Caudate nucleus (tissue), 63 donors: ENCODE measurements at places on chromosomes 6 and 20.

DNA sequence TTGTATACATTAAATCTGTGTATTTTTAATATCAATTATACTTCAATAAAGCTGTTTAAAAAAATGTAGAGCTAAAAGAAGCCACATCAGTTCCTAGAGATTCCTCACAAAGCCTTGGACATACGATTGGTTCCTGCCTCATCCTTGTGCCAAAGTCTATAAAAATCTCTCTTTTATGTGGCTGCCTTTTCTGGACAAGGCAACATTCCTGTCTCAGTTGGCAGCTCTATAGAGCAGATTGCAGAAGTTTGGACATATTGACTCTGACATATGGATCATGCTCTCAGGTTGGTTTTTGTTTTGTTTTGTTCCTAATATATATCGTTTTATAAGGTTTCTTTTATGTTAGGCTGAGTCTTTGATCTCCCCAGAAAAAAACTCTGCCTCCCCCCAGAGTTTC, 148.9 kb downstream of the MAFB start:
- no peak for DNase-seq

DNA sequence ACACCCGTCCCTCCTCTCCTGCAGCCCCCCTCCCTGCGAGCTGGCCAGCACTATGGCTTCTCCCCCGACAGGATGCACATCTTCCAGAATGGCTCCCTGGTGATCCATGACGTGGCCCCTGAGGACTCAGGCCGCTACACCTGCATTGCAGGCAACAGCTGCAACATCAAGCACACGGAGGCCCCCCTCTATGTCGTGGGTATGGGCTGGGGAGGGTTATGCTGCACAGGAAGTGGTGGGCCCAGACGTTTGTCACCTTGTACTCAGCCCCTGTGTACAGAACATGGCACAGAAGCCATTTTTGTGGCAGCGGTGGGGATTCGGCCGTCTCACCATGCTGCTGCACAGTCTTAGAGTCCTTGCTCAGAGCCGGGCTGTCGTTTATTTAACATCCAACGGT, 29.0 kb upstream of the SRF start:
- DNase-seq: no peak

- DNase-seq: no peak
Observed at GRCh38 chr6:135148889-135149288, 32.2 kb upstream of the MYB start.

- DNase-seq: no peak
Observed at GRCh38 chr6:39280247-39280731, 33.9 kb downstream of the KCNK17 start.

DNA sequence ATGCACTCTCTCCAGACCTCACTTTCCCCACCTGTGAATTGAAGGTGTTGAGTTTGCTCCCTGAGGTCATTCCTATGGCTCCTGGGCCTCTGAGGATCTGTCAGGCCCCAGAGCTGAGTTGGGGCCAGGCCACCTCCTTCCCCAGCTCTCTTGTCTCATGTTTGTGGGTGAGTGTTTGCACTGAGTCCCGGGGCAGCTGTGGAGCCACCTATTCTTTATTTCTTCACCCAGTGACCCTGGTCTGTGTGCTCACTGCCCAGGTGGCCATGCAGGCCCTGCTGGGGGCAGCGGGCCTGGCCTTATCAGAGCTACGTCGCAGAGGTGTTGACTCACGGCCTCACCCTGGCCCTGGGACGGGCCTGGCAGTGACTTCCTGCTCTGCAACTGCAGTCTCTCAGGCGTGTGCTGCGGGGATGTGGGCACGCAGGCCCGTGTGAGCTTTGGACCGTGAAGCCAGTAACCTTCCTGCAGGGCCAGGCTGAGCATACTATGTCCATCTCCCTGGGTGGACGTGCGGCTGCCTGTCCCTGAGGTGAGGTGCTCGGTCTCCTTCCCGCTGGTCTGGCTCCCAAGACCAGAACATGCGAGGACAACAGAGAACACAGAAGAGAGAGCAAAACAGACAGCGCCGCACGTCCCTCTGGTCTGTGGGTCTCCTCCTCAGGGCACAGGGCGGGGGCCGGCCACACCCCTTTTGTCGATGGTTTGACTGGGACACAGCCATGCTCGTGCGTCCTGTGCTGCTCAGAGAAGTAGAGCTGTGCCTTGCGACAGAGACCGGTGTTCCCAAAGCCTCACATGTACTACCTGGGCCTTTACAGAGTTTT, 12.1 kb downstream of the TMEM181 start:
- DNase-seq: no peak

- DNase-seq: no peak
Observed at GRCh38 chr6:45052325-45052724, 275.8 kb upstream of the RUNX2 start.

GRCh38 chr6:44858998-44859397, 469.1 kb upstream of the RUNX2 start:
- no peak for DNase-seq

GRCh38 chr20:20212675-20213096, 155.2 kb upstream of the INSM1 start:
- no peak for DNase-seq

- DNase-seq: no peak
Observed at GRCh38 chr6:160933256-160933655, 58.3 kb upstream of the MAP3K4 start.

DNA sequence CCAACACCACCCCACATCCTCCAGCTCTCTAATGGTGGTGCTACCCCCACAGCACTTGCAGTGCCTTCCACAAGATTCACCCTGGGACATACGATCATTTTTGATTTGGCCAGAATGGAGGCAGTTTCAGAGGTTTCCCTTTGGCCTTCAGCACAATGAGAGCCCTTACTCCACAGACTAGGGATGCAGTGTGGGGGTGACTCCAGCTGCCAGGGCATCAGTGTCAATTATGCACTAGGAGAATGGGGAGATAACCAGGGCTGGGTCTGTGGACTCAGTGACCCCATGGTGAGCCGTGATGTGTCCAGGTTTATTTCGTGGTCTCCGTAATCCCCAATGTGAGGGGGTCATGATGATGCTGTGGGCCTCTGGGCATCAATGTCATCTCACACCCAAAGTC, 31.5 kb upstream of the MICB start:
- no peak for DNase-seq

GRCh38 chr6:135540207-135540840, 42.8 kb upstream of the AHI1 start:
- no peak for DNase-seq

DNA sequence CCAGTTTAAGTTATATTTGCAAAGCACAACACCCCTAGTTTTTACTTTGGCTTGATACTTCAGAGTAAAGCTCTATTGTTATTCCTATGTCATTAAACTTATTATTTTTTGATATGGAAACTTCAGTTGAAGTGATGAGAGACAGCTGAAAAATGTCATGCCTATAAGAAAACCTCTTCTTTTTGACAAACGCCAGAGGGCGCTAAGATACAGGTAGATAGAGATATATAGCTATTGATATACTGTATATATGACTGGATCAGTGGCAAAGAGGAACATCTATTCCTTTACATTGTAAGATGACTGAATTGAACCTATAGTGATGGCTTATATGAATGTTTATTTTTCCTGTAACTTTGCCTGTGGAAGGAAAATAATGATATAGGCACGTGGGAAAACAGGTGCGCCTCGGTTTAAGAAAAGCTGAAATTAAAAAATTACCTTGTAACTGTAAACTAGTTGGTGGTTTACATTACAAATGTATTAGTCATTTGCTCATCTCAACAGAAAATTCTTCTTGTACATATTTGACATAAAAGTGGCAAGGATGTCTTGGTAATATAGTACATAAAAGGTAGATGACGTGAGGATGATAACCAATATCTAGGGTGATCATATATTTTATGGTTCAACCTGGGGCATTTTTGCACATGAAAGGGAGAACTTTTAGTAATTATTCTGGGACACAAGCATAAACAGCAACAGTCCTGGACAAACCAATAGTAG, 74.1 kb downstream of the LAMA4 start:
- no peak for DNase-seq

GRCh38 chr6:113651120-113651519, 206.0 kb upstream of the MARCKS start:
- peak; percentile 23 for DNase-seq

GRCh38 chr6:143060806-143061596, at the start of gene AIG1:
Gene AIG1, plus strand, starts transcription at chr6:143060889. Its CDS starts 37 bp downstream, at chr6:143060926.
- no peak for DNase-seq

DNA sequence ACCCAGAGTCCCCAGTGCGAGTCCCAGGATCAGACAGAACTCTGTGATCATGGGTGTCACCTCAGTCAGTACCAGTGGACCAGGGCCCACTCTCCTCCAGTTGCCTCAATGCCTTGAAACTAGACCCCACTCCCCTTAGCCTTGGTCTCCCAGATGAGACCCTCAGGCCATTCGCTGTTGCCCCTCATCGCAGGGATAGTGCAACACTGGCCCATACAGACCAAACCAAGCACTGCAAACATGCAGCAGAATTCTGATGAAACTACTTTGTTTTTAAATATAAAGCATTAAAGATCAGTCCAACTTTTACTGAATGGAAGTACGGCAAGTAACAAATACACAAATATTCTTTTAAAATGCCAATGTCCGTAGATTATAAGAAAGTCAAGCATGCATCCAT, 101.2 kb upstream of the NT5E start:
- no peak for DNase-seq

- no peak for DNase-seq
Observed at GRCh38 chr6:15090145-15090579, 155.7 kb upstream of the JARID2 start.

- DNase-seq: no peak
Observed at GRCh38 chr20:25510721-25511120, 74.6 kb downstream of the NINL start.
